ENCODE measurements at places on chromosomes 5 and 9.
A peak's percentile ranks its signal among the peaks of the same experiment; 100 is the strongest.

DNA sequence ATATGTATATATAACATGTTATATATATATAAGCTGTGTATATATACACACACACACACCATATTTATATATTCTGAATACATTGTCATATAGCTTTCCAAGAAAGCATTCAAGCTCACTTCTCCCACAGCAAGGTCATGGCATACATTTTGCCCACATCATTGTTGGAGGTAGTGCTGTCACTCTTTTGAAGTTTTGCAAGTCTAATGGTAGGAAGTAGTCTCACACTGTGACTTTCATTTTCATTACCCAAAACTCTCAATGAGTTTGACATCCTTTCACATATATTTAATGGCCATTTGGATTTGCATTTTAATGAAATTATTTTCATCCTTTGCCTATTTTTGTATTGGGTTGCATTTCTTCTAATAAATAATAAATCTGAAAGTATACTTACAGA lies 59.8 kb upstream of the COX7C start:
- DNase-seq: no peak

- DNase-seq: no peak
These were observed 2.6 kb upstream of the CEP72 start for GRCh38 chr5:609506-609905.

- DNase-seq: no peak
These were observed 85.5 kb downstream of the YIPF5 start for GRCh38 chr5:144084971-144085370.

GRCh38 chr5:9468060-9468388 lies 77.9 kb downstream of the SEMA5A start:
- DNase-seq: no peak

- DNase-seq: no peak
These were observed 23.1 kb upstream of the HMCN2 start for GRCh38 chr9:130242270-130243014.

DNA sequence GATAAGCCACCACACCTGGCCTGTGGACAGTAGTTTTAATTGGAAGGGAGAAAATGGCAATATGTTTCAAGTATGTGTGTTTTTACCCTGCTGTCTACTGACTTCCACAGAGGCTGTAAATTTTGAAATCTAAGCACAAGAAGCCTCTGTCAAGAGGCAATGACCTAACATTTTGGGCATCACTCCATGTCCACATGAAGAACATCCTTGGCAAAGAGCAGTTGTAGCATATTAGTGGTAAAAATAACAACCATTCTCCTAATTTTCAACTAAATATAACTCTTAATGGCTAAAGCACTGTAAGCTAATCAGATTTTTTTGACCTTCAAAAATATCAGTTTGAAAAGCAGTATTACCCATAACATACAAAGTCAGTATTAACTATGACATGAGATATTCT lies 100.3 kb upstream of the APC start:
- no peak for DNase-seq

- no peak for DNase-seq
These were observed 459.8 kb downstream of the ARHGEF28 start for GRCh38 chr5:74085782-74086181.

- no peak for DNase-seq
These were observed 308.4 kb upstream of the MEF2C start for GRCh38 chr5:89191374-89191773.

- no peak for DNase-seq
These were observed 74.5 kb upstream of the CCNG1 start for GRCh38 chr5:163362840-163363371.

DNA sequence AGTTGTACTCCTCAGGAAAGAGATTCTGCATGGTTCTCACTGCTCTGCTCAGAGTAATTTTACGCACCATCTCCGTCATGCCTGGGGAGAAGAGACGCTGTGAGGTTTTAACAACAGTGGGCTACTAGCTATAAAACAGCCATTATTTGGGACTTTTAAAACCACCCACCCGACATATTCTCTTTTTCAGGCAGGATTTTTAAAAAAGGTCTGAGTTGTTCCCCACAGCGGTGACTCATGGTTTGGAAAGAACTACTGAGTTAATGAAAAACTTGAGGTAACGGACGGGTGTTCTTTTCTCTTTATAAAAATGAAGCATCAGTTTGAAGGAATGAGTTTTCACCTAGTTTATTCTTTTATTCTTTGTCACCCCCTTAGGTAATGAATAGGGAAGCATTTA lies 61.3 kb downstream of the TTLL11 start:
- no peak for DNase-seq

GRCh38 chr9:112180387-112180881 lies 5.3 kb upstream of the SUSD1 start:
- DNase-seq: no peak

DNA sequence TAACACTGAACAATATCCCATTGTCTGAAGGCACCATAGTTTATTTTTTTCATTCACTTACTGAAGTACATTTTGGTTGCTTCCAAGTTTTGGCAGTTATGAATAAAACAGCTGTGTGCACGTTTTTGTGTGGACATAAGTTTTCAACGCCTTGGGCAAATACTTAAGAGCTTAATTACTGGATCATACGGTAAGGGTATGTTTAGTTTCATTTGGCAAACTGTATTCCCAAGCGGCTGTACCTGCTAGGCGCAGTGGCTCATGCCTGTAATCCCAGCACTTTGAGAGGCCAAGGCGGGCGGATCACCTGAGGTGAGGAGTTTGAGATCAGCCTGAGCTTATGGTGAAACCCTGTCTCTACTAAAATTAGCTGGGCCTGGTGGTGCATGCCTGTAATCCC lies 63.7 kb upstream of the FAM120A start:
- no peak for DNase-seq

- peak; percentile 27 for DNase-seq
These were observed 47.8 kb downstream of the ANXA2R start for GRCh38 chr5:42992088-42992879.

DNA sequence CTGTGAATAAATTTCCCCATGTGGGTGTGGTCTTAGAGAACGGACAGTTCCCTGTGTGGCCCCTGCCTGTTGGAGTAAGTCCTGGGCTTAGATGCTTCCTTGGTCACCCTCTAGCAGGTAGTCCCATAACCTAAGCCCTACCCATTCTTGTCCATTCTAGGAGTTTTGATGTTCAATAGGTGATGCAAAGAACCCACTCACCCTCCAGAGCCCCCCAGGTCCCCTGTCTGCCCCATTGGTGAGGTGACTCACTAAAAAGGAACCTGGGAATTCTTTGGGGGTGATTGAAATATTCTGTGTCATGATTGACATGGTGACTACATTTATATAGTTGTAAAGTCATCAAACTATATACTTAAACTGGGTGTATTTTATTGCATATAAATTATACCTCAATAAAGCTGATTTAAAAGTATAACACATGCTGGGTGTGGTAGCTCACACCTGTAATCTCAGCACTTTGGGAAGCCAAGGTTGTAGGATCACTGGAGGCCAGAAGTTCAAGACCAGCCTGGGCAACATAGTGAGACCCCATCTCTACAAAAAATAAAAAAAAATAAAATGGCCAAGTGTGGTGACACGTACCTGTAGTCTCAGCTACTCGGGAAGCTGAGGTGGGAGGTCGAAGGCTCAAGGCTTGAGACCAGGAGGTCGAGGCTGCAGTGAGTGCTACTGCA lies 20.8 kb upstream of the GTF3C5 start:
- DNase-seq: no peak

DNA sequence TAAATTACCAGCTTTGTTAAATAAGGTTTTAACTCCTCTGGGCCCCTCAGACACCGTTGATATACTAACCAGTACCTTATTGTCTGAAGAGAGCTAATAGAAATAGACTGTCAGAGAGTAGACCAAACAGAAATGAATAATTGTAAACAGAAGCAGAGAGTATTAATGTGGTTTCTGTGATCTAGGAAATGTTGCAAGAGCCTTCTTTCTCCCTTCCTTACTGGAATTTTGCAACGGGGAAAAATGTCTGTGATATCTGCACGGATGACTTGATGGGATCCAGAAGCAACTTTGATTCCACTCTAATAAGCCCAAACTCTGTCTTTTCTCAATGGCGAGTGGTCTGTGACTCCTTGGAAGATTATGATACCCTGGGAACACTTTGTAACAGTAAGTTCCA lies 5.1 kb downstream of the TYRP1 start:
- no peak for DNase-seq

GRCh38 chr9:72596451-72597180 lies 75.2 kb downstream of the TMC1 start:
- no peak for DNase-seq

DNA sequence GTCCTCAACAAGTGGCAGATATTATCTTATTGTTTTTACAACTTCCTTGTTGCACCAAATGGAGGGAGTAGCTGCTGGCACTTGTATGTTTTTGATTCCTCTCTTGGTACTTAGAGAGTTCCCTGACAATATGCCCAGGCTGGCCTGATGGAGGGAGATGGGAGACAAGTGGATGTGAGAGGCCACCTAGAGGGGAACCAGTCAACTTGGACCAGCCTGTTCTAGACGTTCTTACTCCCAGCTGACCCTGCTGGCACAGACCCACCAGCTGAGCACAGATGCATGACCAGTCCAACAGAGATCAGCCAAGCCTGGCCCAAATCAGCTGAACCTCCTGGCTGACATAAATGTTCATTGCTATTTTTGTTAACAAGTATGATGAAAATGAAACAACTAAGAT lies 60.9 kb upstream of the GDNF start:
- peak; percentile 36 for DNase-seq

GRCh38 chr5:542319-543311 lies 18.4 kb upstream of the SLC9A3 start:
- DNase-seq: no peak

DNA sequence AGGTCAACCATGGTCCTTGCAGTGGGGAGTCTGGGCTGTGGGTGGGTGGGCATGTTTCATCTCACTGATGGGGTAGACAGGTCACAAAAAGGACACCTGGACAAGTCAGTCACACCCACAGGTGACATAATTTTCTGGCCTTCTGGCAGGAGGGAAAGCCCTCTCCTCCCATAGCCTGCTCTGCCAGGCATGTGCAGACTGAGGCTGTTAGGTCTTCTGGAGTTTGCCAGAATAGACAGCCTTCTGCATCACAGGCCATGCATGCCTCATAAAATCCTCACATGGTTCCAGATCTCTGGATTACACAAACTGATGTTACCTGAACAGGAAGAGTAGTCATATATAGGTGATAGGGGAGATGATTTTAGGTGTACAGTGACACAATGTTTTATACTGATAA lies 49.1 kb downstream of the ARHGAP26 start:
- DNase-seq: no peak

GRCh38 chr9:28929433-28929832 lies 1356.2 kb upstream of the C9orf72 start:
- no peak for DNase-seq

DNA sequence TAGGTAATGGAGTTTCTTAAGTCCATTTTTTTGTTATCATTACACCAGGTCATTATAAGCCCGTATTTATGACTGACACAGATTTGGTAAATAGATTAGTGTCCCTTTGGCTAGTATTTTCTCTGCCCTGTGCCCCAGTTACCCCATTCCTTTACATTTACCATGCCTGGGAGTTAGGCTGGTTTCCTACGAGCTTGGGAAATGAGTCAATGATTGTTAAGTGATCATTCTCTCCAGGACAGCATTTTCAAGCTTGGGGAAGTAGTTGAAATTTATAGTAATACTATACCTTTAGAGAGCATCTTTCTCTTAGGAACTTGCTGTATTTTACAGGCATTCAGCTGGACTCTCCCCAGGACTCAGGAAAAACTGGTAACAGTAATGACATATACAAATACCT lies 573.1 kb downstream of the TLE4 start:
- DNase-seq: no peak

DNA sequence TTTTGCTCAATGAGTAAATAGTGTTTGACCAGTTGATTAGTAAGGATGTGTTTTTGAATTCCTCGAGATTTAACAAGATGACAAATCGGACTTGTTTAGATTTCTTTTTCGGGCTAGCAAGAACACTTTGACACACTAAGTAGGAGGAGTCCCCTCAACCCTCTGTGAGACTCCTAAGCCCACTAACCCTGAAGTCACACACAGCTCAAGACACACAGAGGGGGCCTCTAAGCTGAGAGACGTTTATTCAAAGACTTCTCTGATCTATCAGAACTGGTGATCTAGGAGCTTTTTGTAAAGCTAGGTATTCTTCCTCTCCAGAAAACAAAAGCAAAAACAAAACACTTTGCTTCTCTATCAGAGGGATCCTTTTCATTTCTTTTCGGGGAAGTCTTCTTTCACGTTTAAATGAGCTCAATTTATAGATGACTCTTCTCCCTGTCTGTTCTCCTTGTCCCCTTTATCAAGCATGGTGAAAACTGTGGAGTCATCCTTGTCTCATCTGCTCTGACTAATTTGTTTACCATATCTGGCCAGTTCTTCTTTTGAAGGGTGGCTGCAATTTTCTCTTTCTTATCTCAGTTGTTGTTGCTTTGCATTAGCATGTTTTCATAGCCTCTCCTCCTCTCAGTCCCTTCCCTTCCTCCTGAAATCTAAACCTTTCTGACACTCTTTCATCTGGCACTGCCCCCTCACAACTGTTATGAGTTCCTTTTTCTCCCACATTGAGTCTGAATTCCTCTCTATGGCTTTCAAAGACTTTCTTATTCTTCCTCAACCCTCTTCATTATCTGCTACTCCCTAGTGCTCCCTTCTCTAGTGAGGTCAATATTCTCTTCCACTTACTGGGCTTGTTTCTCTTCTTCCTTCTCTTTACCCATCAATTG lies 68.5 kb upstream of the RAI14 start:
- no peak for DNase-seq

DNA sequence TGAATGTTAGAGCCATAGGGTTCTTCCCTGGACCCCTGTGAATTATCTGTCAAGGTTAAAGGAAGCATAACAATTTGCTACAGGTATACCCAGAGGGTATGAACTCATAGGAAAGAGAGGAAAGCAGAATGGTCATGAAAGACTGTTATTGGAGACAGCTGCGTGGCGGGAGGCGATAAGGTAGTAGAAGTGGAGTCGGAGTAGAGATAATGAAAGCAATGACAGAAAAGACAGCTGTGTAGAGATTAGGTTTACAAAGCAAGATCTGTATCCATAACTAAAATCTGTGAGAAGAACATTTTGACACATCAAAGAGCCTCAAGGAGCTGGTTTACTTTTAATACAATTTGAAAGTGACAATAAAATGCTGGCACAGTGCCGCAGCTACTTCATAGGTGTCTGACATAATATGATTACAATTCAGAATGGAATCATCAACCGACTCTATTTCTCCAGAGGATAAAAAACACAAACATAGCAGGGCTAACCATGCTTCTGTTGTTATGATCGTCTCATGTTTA lies 603.9 kb downstream of the CDH12 start:
- DNase-seq: no peak

- DNase-seq: no peak
These were observed 1.5 kb downstream of the PCSK1 start for GRCh38 chr5:96431376-96432187.

DNA sequence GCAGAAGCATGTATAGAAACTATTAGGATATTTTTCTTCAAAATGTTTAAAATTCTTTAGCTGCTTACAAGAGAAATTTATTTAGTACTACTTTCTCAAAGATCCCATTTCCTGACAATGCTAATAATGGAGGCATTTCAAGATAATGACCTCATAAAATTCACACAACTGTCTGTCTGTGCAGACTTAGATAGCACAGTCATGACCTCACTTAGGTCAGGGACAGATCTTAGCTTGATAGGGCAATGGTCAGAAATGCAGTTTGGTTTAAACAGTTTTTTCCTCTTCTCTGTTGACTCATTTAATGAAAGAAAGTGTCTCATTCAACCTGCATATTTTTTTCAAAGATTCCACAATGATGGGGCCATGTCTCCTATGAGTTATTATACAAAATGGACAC lies 128.4 kb downstream of the GRIA1 start:
- DNase-seq: no peak
